ENCODE measurements at places on chromosomes 11 and 22.
A peak's percentile ranks its signal among the peaks of the same experiment; 100 is the strongest.

GRCh38 chr22:42367980-42368378, 64.2 kb downstream of the NFAM1 start:
- no peak for DNase-seq
- H3K4me3 ChIP-seq: peak overlapping the region; percentile 54
- H3K27me3 ChIP-seq: no peaks in the 10 kb centered on the region

DNA sequence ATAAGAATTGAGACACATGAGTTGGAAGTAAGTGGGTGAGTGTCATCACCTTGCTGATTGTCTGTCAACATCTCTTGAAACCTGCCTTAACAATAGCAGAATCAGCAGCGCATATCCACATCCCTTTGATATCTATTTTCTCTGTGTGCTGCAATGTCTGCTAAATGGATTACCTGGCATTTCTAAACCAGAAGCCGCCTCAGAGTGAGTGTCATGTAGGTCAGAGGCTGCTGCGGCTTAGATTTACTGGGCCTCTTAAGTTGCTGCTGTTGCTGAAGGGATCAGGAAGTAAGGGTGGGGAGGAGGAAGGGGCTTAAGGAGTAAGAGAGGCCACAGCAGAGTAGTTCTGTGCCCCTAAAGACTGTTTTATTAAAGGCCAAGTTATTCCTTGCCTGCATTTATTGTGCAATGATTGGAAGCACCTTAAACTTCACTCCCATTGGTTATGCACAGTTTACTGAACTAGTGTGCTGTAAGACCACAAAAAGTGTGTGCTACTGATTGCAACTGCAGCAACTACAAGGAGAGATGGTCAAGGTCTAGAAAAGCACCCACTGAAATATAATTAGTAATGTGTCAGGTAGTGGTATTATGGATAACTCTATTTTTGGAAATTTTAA, 29.8 kb upstream of the TMEM41B start:
- no peak overlapping the region for H3K27ac ChIP-seq
- no peak overlapping the region for H3K4me3 ChIP-seq
- no peak for DNase-seq
- H3K36me3 ChIP-seq: no peaks in the 10 kb centered on the region
- H3K4me1 ChIP-seq: no peaks in the 10 kb centered on the region

GRCh38 chr11:68010090-68011041, at the start of gene ALDH3B1:
Gene ALDH3B1, plus strand, starts transcription at chr11:68010327. Its CDS starts 4,971 bp downstream, at chr11:68015298.
- peaks cover 30% of the 10 kb centered on the region for H3K4me1 ChIP-seq
- H3K4me3 ChIP-seq: peak within 1 kb of the TSS; percentile 2
- no peaks in the 10 kb centered on the region for H3K27me3 ChIP-seq
- DNase-seq: peak; percentile 52
- H3K36me3 ChIP-seq: no peaks in the 10 kb centered on the region

DNA sequence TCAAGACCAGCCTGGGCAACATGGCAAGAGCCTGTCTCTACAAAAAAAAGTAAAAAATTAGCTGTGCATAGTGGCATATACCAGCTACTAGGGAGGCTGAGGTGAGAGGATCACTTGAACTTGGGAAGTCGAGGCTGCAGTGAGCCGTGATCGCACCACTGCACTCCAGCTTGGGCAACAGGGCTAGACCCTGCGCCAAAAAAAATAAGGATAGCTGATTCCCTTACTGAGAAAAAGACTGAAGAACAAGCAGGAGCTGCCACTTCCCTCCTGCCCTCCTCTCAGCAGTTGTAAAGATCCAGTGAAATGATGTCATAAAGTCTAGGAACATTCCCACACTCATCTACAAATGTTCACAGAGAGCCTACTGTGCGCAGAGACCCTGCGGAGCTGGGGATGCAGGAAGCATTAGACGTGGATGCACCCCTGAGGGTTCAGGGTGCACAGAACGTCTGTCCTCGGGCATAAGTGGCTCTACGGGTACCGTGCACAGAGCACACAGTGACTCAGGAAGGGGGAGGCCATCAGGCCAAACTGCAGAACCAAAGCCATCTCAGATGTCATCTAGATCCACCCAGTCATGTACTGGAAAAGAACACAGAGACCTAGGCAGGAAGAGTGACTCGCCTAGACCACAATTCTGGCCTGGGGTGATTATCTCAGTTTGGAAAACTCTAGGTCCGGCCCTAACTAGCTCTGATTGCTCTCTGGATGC, 11.7 kb downstream of the SEC14L2 start:
- no peaks in the 10 kb centered on the region for H3K4me1 ChIP-seq
- H3K27ac ChIP-seq: peak overlapping the region; percentile 48

- no peaks in the 10 kb centered on the region for H3K4me1 ChIP-seq
- no peaks in the 10 kb centered on the region for H3K27me3 ChIP-seq
Measured at GRCh38 chr11:5922749-5923426, 19.2 kb upstream of the OR56A3 start.

GRCh38 chr11:15828215-15828853, 528.0 kb downstream of the SOX6 start:
- H3K27me3 ChIP-seq: no peaks in the 10 kb centered on the region
- peaks cover 11% of the 10 kb centered on the region for H3K4me1 ChIP-seq
- H3K27ac ChIP-seq: no peak overlapping the region
- no peaks in the 10 kb centered on the region for H3K36me3 ChIP-seq
- no peak for DNase-seq
- H3K4me3 ChIP-seq: no peak overlapping the region

- H3K36me3 ChIP-seq: peaks cover 4% of the 10 kb centered on the region
- H3K4me3 ChIP-seq: no peak overlapping the region
- no peak for DNase-seq
- no peaks in the 10 kb centered on the region for H3K27me3 ChIP-seq
- H3K27ac ChIP-seq: peak overlapping the region; percentile 62
Measured at GRCh38 chr11:27354359-27354965, 8.6 kb downstream of the CCDC34 start.

GRCh38 chr11:70072861-70073755, 5.0 kb upstream of the ANO1 start:
- H3K4me3 ChIP-seq: no peak overlapping the region
- H3K27ac ChIP-seq: no peak overlapping the region
- peaks cover 8% of the 10 kb centered on the region for H3K27me3 ChIP-seq
- DNase-seq: no peak
- no peaks in the 10 kb centered on the region for H3K36me3 ChIP-seq

GRCh38 chr11:108511851-108512474, 13.8 kb upstream of the POGLUT3 start:
- DNase-seq: no peak
- no peaks in the 10 kb centered on the region for H3K4me1 ChIP-seq
- H3K27ac ChIP-seq: no peak overlapping the region

- no peak overlapping the region for H3K4me3 ChIP-seq
- H3K27me3 ChIP-seq: no peaks in the 10 kb centered on the region
- no peak overlapping the region for H3K27ac ChIP-seq
- no peaks in the 10 kb centered on the region for H3K36me3 ChIP-seq
- H3K4me1 ChIP-seq: peaks cover 2% of the 10 kb centered on the region
- DNase-seq: no peak
Measured at GRCh38 chr22:40051322-40051721, 56.6 kb downstream of the FAM83F start.

GRCh38 chr11:61279934-61280659, 15.0 kb downstream of the VWCE start:
- DNase-seq: no peak
- H3K4me1 ChIP-seq: no peaks in the 10 kb centered on the region
- no peak overlapping the region for H3K27ac ChIP-seq
- no peak overlapping the region for H3K4me3 ChIP-seq

Measured in SK-N-SH (cell line).